ENCODE measurements at places on chromosomes 12 and 14.

GRCh38 chr14:35112641-35113040 is 9.1 kb downstream of the PPP2R3C start:
- DNase-seq, result no peak

- peak; percentile 83 for DNase-seq
Measured at GRCh38 chr12:23473071-23473470, 476.4 kb downstream of the SOX5 start.

- no peak for DNase-seq
Measured at GRCh38 chr12:16258963-16259362, 18.5 kb downstream of the SLC15A5 start.

GRCh38 chr12:18589316-18589715 is 148.5 kb downstream of the PLCZ1 start:
- no peak for DNase-seq

DNA sequence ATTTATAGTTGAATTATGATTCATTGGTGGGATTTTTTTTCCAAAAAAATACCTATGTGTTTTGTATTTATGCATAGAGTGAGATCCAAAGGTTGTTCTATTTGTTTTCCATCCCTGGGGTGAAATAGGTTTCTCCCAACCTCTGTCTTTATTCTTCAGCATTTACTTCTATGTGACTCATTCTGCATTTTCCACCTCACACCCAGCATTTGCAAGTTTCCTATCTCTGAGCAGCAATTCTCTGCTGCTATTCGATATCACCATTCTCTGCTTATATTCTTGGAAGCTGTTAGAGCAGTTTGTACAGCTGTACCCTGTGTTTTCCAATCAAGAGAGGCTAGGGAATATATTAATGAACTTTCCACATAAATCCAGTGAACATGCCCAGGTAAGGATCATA is 538.9 kb downstream of the SNAPC1 start:
- DNase-seq, result no peak

GRCh38 chr12:120999191-121000120 is 16.8 kb downstream of the C12orf43 start:
- DNase-seq, result peak; percentile 76

DNA sequence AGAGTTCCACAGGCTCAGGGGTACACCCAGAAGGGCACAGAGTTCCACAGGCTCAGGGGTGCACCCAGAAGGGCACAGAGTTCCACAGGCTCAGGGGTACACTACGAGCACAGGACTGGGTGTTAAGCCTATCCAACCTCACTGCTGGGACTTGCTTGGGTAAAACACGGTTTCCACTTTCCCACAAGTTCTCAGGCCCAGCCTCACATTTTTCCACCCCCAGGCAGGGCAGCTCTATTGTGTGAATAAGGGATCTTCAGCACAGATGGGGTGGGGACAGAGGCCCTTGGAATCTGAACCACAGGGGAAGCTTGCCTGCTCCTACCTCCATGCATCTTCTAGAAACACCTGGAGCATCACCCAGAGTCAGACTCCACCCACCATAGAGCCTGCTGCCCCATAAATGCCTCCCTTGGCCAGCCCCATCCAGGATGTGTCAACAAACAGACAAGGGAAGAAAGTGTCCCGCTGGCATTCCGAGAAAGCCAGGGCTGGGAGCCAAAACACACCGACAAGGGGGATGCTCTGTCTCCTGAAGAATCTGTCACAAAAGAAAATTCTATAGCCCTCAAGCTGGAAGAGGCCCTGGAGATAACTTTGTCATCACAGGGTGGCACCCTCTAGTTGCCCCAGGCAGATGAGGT is 4.8 kb downstream of the CRACR2A start:
- no peak for DNase-seq

Measured in islet precursor cell (in vitro differentiated cells).